ENCODE measurements at places on chromosomes 12 and 14. TPM values are rescaled to one million over a fixed set of nuclear protein-coding genes. Genes with fewer than 3 reads are reported as not detected.

DNA sequence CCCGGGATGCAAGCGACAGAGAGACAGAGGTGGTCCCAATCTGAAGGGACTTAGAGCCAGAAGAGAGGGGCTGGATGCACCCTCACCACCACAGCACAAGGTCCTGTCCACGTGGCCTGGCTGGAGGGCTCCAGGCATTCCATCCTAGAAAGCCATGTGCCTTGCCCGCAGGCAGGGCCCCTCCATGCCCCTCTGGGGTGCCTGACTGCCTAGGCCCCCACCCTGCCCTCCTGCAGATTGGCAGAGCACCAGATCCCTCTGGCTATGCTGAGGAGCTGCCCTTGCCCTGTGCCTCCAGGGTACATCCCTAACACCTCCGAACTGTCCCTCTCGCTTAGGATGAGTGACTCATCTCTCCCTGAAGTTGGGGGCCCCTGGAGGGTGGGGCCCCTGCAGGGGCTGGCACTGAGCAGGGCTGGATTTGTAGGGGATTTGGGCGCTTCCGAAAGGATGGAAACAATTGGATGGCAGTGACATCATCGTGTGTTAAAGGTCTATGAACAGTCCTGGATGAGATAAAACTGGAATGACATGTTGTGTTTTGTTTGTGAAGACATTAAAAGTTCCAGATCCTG, 50.9 kb downstream of the CHGA start:
- H3K4me1 ChIP-seq: peaks cover 39% of the 10 kb centered on the region
- no peaks in the 10 kb centered on the region for H3K27me3 ChIP-seq
- no peaks in the 10 kb centered on the region for H3K36me3 ChIP-seq

DNA sequence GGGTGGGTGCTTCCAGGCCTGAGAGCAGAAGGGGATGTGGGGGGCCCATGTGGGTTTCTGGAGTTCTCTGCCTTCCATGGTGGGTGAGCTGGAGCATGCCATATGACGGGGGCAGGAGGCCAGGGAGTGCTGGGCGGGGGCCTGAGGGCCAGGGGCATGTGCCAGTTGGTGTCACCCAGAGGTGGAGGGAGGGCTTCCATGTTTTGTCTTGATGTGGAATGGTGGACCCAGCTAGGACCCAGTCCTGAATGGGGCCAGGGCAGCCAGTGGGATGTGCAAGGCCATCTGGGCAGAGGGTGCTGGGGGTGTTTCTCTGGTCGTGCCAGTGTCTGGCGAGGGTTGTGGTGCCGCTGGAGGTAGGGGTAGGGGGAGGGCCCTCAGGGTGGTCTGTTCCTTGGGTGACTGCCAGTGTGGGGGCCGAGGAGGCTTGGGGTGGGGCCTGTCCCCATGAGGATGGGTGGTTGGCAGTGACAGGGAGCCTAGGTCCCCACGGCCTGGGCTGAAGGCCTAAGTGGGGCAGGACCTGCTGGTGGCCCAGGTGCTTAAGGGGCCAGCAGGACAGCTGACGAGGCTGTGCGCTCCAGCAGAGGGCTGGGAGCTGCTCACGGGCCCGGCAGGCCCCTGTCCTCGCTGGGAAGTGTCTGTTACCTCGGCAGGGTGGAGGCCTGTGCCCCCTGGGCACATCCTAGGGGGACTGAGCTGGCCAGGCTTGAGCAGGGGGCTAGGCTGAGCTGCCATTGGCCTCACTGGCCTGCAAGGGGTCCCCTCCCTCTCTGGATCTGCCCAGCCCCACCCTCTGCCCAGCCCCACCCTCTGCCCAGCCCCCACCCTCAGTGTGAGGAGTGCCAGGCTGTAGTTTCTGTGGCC, 26.8 kb downstream of the CEP170B start:
- no peaks in the 10 kb centered on the region for H3K27me3 ChIP-seq
- no peak for DNase-seq
- no peak overlapping the region for H3K27ac ChIP-seq

GRCh38 chr12:26767116-26767515, 65.9 kb downstream of the ITPR2 start:
- peaks cover 5% of the 10 kb centered on the region for H3K4me1 ChIP-seq
- no peak overlapping the region for H3K27ac ChIP-seq
- no peak for DNase-seq
- no peak overlapping the region for H3K4me3 ChIP-seq
- H3K27me3 ChIP-seq: no peaks in the 10 kb centered on the region

KLRC1 gene
- total RNA-seq: not detected

- no peaks in the 10 kb centered on the region for H3K27me3 ChIP-seq
- H3K27ac ChIP-seq: peak overlapping the region; percentile 95
- H3K4me3 ChIP-seq: no peak overlapping the region
Measured at GRCh38 chr12:111411185-111411764, 5.6 kb downstream of the SH2B3 start.

SERPINA12 gene
- total RNA-seq: not detected

- H3K4me3 ChIP-seq: no peak overlapping the region
- no peak overlapping the region for H3K27ac ChIP-seq
- H3K4me1 ChIP-seq: no peaks in the 10 kb centered on the region
- DNase-seq: no peak
Measured at GRCh38 chr14:99249389-99249788, 22.6 kb downstream of the BCL11B start.

DNA sequence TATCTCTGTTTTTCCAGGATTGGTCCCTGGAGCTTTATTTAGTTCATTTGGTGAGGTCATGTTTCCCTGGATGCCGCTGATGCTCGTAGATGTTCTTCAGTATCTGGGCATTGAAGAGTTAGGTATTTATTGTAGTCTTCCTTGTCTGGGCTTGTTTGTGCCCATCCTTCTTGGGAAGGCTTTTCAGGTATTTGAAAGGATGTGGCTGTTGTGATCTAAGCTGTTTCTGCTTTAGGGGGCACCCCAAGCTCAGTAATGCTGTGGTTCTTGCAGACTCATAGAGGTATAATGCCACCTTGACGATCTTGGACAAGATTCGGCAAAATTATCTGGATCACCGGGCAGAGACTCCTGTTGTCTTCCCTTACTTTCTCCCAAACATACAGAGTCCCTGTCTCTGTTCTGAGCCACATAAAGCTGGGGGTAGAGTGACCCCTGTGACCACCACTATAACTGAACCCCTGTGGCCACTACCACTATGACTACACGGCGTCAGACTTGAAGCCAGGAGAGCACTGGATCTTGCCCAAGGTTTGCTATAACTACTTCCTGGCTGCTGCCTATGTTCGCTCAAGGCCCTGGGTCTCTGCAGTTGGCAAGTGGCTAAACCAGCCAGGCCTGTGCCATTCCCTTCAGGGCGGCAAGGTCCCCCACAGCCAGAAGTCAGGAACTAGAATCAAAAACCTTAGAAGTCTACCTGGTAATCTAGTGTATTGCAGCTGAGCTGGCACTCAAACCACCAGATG, 40.9 kb downstream of the FGD4 start:
- H3K36me3 ChIP-seq: no peaks in the 10 kb centered on the region
- H3K27me3 ChIP-seq: no peaks in the 10 kb centered on the region
- DNase-seq: no peak
- no peak overlapping the region for H3K27ac ChIP-seq
- peaks cover 4% of the 10 kb centered on the region for H3K4me1 ChIP-seq

DNA sequence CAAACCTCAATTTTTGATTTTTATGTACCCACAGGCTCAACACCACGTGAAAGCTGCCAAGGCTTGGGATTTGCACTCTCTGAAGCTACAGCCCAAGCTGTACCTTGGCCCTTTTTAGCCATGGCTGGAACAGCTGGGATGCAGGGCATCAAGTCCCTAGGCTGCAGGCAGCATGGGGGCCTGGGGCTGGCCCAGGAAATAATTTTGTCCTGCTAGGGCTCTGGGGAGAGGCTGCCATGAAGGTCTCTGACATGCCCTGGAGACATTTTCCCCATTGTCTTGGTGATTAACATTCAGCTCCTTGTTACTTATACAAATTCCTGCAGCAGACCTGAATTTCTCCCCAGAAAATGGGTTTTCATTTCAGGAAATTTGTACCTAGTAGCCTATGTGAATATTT, 103.7 kb downstream of the SCAF11 start:
- no peaks in the 10 kb centered on the region for H3K27me3 ChIP-seq
- H3K4me3 ChIP-seq: no peak overlapping the region
- no peaks in the 10 kb centered on the region for H3K36me3 ChIP-seq
- H3K4me1 ChIP-seq: no peaks in the 10 kb centered on the region

ALX1 gene
- total RNA-seq: not detected

DNA sequence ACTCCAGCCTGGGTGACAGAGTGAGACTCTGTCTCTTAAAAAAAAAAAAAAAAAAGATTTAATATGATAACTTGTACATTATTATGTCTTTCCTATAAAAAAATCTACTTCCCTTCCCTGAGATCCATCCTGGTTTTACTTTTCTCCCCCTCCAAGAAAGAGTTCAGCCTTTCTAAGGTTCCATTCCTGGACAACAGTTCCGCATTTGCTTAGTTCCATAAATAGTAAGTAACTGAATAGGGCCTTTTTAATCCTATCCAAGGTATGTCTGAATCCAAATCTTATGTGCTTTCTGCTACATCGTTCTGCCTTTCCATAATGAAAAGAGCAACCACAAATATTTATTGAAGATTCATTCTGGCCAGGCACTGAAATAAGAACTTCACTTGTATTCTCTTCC, 187.8 kb downstream of the DACT1 start:
- no peaks in the 10 kb centered on the region for H3K27me3 ChIP-seq
- DNase-seq: no peak
- no peaks in the 10 kb centered on the region for H3K4me1 ChIP-seq
- H3K27ac ChIP-seq: no peak overlapping the region
- no peaks in the 10 kb centered on the region for H3K36me3 ChIP-seq
- no peak overlapping the region for H3K4me3 ChIP-seq

DNA sequence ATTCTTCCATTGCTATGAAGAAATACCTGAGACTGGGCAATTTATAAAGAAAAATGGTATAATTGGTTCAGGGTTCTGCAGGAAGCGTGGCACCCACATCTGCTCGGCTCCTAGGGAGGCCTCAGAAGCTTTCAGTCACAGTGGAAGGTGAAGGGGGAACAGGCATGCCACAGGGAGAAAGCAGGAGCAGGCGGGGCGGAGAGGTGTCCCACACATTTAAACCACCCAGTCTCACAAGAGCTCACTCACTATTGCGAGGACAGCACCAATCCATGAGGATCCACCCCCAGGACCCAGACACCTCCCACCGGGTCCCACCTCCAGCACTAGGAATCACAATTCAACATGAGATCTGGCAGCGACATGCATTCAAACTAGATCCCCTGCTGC, 56.0 kb upstream of the C14orf180 start:
- H3K27me3 ChIP-seq: no peaks in the 10 kb centered on the region
- no peaks in the 10 kb centered on the region for H3K4me1 ChIP-seq
- H3K4me3 ChIP-seq: no peak overlapping the region
- no peak for DNase-seq
- H3K36me3 ChIP-seq: no peaks in the 10 kb centered on the region
- no peak overlapping the region for H3K27ac ChIP-seq

ETV6 gene
- 14.1 TPM for total RNA-seq

GRCh38 chr14:88866305-88866704, 41.9 kb downstream of the TTC8 start:
- no peaks in the 10 kb centered on the region for H3K4me1 ChIP-seq
- no peak overlapping the region for H3K27ac ChIP-seq
- DNase-seq: no peak
- H3K4me3 ChIP-seq: no peak overlapping the region
- peaks cover 36% of the 10 kb centered on the region for H3K36me3 ChIP-seq

DNA sequence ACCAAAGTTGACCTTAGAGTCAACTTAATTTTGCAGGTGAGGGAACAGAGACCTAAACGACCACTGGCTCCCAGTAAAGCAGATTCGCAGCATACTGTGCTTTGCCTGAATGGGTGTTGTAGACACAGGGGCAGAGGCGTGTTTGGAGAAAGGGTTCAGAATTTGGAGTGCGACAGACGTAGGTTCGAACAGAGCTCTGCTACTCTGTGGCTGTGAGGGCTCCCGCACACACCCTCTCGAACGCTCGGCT, 243 bp upstream of the TOMM20L start:
- H3K4me3 ChIP-seq: peak overlapping the region; percentile 68
- no peak for DNase-seq
- no peaks in the 10 kb centered on the region for H3K36me3 ChIP-seq
- H3K27me3 ChIP-seq: no peaks in the 10 kb centered on the region
- no peak overlapping the region for H3K27ac ChIP-seq

DNA sequence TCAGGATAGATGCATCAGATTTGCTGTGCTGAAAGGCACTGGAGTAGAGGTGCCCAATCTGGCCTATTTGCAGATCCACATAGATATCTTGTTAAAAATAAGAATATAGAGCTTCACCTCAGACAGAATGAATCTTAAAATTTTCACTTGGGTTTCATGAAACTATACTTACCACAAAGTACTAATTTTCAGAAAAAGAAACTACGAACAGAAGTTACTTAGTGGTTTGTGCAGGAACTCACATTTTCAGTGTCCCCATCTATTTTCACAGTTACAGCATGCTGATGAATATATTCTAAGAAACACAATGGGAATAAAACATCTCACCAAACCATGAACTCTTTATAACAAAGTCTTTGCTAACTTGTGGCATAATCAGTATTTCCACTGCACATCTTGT, 449.4 kb downstream of the RERGL start:
- no peaks in the 10 kb centered on the region for H3K27me3 ChIP-seq
- no peaks in the 10 kb centered on the region for H3K4me1 ChIP-seq
- no peak overlapping the region for H3K4me3 ChIP-seq
- H3K36me3 ChIP-seq: no peaks in the 10 kb centered on the region
- H3K27ac ChIP-seq: no peak overlapping the region

GRCh38 chr14:23101986-23102625, 2.7 kb downstream of the CIROP start:
- H3K36me3 ChIP-seq: peaks cover 22% of the 10 kb centered on the region
- no peak overlapping the region for H3K4me3 ChIP-seq
- H3K27me3 ChIP-seq: no peaks in the 10 kb centered on the region
- H3K4me1 ChIP-seq: peaks cover 5% of the 10 kb centered on the region
- no peak overlapping the region for H3K27ac ChIP-seq
- DNase-seq: no peak

GYS2 gene
- total RNA-seq: not detected

- H3K36me3 ChIP-seq: no peaks in the 10 kb centered on the region
- H3K27me3 ChIP-seq: no peaks in the 10 kb centered on the region
- H3K4me3 ChIP-seq: no peak overlapping the region
- peaks cover 15% of the 10 kb centered on the region for H3K4me1 ChIP-seq
Measured at GRCh38 chr14:42222924-42223471, 616.3 kb downstream of the LRFN5 start.

DNA sequence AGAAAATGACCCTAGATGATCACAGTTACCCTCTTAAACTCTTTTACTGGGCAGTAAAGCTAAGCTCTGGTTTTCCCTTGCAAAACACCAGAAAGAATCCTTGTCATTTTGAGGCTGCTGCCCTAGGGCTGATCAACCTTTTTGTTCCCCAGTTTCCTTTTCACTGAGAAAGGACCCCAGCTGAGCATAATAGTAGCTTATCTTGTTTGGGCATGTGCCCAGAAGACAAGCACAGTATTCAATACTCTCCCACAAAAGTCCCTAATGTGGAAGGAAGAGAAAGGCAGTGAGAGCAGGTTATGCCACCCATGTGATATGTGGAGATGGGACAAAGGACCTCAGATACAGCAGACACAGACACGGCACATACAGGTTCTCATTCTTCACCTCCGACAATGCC, 332.6 kb upstream of the TMPO start:
- peaks cover 3% of the 10 kb centered on the region for H3K4me1 ChIP-seq
- no peaks in the 10 kb centered on the region for H3K27me3 ChIP-seq
- no peak for DNase-seq

All from tibial nerve (tissue), 4 donors.